MV-4-11 (cell line): ENCODE measurements at places on chromosomes 2 and 18.

DNA sequence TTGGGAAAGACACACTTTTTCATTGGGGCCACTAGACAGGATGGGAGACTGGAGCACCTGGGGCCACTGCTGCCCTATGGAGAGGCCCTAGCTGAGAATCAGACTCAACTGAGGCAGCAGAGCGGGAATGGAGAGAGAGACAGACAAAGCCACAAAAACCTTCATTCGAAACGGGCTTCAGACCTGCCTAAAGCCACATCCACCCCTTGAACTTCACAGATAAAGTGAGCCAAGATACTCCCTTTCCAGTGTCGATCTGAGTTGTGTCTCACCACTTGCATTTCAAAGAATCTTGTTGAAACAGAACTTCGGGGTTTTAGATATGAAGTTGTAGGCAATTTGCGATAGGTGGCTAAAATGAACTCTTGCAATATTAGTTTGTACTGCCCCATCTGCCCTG, 11.3 kb upstream of the LDLRAD4 start:
- no peak for DNase-seq

- DNase-seq, result no peak
These were observed 68.5 kb upstream of the ERBB4 start for GRCh38 chr2:212607080-212607479.

GRCh38 chr18:79405019-79405780, 9.5 kb downstream of the NFATC1 start:
- DNase-seq, result no peak

DNA sequence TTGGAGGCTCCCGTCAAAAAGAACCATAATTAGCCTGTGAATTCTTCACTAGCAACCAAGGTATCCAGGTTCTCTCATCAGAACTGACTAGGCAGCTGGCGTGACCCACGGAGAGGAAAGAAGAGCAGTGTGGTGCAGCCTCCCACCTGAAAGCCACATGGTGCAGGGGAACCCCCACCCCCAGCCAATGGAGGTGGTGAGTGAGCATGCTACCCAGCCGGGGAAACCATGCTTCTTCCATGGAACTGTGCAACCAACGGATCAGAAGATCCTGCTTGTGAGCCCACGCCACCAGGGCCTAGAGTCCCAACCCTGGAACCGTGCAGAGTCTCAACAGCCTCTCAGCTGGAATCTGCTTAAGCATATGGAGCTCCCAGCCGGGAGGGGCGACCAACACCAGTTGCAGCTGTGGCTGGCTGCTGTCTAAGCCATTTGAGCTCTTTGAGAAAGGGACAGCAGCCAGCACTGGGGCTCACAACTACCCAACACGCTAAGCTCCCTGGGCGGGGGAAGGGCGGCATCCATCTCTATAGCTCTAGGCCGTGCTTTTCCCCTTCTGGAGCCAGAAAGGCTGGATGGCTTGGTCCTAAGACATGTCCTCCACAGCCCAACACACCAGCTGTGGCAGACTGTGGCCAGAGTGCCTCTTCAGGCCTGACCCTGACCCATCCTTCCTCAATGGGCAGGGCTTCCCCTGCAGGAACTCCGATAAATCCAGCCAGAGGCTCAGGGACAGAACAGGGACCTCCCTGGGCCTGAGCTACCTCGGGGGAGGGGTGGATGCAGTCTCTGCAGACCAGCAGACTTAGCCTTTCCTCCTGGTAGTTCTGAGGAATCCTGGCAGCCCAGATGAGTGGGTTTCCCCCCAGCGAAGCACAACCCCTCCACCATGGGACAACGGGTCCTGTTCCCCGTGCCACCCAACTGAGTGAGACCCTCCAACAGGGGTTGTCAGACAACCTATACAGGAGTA, 151.4 kb upstream of the NXPH2 start:
- DNase-seq, result no peak

GRCh38 chr2:189613650-189614420, 33.2 kb upstream of the SLC40A1 start:
- no peak for DNase-seq
